ENCODE measurements at places on chromosomes 13 and 19.

- no peak for DNase-seq
Measured at GRCh38 chr19:58054901-58055874, 3.9 kb upstream of the ZNF135 start.

GRCh38 chr19:53388904-53389303, 6.0 kb upstream of the ZNF765 start:
- DNase-seq: no peak

- DNase-seq: no peak
Measured at GRCh38 chr13:37127691-37128241, 22.3 kb upstream of the CSNK1A1L start.

DNA sequence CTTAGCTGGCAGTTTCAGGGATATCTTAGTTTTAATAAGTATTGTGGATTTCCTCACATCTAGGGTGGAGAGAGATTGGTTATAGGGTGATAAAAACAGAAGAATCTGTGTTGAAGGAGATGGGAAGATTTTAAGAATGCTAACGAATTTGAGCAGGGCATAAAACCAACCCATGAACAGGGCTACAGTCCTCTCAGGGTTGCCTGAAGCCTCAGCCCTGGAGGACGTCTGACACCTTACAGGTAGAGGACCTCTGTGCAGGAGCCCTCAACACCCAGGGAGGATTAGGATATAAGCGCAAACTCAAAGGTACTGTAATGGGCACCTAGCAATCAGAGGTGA, 461 bp upstream of the WASF3 start:
- no peak for DNase-seq

DNA sequence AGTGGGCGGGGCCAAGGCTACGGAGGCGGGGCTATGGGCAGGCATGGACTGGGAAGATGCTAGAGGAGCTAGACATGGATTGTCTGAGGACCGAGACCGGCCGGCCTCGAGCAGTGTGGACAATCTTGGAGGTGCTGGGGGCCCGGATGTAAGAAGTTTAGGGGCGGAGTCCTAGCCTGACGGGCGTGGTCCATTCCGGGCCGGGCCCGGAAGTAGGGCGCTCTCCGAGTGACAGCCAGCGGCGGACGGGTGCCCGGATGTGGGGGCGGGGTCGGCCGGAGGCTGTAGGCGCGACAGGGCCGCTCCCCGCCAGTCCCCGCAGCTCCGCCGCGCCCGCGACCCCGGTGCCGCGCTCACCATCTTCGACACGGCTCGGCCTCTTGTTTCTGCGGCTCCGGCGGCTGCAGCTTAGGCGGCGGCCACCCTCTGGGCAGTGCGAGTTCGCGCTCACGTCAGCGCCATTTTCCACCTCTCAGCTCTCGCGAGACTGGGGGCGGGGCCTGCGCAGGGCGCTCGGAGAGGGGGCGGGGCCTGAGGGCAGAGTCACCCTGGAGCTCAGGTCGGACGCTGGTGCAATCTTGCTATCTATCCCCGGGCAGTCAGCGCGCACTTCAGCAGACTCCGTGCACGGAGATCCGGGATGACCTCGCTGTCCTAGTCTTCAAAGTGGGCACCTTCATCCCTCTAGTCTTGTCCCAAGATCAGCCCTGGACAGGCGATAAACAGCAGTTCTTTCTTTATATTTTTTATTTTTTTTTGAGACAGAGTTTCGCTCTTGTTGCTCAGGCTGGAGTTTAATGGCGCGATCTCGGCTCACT, at the start of gene ZNF414:
Gene ZNF414 (minus strand): TSS at position 481 of the 818 bp plus-strand sequence. CDS start 121 bp downstream, at position 360.
- DNase-seq: peak; percentile 95
